ENCODE measurements at places on chromosomes 7 and 10.

GRCh38 chr7:42907316-42907715 lies 4.6 kb downstream of the C7orf25 start:
- DNase-seq = no peak

DNA sequence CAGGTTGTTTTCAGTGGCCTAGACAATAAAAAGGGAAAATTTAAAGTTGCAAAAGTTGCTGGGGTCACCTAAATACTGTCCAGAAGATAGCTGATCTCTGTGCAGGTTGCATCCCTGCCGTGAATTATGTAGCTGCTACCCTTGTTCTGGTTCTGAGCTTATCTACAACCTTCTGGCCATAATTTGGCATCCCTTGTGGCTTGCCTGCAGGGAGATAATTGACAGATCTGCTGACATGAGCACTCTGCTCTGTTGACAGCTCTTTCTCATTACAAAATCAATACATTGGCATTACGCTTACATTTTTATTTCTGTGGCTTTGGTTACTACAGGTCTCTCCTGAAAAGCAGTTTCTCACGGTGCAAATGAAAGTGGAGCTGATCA lies 29.3 kb upstream of the HECTD2 start:
- no peak for DNase-seq

DNA sequence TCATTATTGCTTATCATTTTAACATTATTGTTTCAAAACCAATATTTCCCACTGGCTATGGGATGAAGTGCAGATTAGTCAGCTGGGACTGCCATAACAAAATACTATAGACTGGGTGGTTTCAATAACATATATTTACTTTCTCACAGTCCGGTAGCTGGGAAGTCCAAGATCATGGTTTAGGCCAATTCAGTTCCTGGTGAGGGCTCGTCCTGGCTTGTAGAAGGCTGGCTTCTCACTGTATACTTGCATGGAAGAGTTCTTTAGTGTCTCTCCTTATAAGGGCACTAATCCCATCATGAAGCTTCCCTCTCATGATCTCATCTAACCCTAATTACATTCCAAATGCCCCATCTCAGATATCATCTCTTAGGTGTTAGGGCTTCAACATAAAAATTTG lies 101.3 kb downstream of the CHRM2 start:
- DNase-seq = no peak

DNA sequence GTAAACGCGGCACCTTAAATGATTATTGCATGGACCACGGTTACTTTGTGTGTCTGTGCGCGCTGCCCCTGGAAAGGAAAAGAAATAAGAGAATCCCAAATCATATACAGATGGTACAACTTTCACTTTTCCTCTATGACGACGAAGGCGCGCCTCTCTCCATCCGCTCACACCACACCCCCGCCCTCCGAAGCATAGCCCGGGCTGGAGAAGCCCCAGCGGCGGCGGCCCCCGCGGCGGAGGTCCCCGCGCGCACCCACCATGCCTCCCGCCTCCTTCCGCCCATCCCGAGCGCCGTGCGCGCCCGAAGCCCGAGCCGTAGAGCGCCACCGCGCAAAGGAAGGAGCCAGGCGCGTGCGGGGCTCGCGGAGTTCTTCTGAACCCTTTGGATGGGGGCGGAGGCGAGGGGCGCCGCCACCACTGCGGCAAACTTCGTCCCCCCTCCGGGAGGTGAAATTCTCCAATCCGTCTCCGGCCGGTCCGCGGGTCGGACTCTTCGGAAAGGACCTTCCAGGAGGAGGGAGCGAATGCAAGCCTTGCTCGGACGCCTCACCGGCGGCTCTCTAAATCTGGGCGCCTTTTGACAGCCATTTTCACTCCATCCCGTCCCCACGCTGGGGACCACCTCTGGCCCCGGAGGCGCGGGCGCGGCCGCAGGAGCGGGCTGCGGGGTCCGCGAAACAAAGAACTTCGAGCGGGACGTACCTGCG lies 588 bp downstream of the GLI3 start:
- DNase-seq = no peak

- DNase-seq = no peak
These were observed 65.2 kb downstream of the PFKFB3 start for GRCh38 chr10:6267941-6268340.

DNA sequence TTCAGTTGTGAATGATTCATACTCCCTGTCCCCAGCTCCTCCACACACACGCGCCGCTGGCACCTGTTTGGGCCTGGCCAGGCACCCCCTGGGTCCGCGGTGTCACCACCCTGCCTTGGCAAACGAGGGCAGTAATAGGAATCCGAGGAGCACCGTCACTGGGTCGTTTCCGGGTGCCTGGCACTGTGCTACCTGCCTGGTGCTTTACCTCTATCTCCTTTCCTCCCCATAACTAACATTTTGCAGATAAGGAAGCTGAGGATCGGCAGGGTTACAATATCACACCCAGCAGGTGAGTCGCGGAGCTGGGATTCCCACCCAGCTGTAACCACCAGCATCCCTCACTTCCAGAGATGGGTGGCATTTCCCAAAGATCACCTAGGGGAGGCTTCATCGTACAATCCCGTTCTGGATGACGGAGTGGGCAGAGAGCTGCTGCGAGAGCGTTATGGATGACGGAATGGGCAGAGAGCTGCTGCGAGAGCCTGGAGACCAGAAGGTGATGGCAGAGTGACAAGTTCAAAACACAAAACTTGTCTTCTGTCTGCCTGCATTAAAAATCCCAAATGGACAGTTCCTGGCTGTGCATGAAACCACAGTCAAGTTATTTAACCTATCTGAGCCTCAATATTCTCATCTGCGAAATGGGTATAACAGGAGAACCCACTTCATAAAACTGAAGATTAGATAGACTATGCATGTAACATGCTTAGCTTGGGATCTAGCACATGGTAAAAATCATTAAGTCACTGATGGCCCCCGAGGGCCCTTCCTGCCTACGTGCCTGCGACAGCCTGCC lies 1.1 kb upstream of the HSPA12A start:
- DNase-seq = no peak

GRCh38 chr7:36962367-36962766 lies 238.1 kb upstream of the AOAH start:
- no peak for DNase-seq

DNA sequence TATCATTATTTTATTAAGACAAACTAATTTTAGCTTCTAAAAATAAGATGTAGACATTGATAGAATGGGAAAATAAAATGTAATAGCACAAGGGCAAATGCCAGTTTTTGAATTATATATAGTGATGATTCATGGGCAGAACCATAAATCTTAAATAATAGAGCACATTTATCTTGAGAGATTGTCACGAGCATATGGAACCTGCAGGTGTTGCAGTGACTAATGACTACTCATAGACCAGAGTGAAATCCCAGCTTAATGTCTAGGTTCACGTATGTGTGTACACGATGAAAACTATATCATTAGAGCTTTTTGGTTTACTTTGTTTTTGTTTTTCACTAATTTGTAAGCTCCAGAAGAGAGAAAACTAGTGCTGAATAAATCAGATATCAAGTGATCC lies 150.2 kb upstream of the CACNA2D1 start:
- no peak for DNase-seq

- DNase-seq = no peak
These were observed 29.0 kb downstream of the PODXL start for GRCh38 chr7:131527456-131527855.

DNA sequence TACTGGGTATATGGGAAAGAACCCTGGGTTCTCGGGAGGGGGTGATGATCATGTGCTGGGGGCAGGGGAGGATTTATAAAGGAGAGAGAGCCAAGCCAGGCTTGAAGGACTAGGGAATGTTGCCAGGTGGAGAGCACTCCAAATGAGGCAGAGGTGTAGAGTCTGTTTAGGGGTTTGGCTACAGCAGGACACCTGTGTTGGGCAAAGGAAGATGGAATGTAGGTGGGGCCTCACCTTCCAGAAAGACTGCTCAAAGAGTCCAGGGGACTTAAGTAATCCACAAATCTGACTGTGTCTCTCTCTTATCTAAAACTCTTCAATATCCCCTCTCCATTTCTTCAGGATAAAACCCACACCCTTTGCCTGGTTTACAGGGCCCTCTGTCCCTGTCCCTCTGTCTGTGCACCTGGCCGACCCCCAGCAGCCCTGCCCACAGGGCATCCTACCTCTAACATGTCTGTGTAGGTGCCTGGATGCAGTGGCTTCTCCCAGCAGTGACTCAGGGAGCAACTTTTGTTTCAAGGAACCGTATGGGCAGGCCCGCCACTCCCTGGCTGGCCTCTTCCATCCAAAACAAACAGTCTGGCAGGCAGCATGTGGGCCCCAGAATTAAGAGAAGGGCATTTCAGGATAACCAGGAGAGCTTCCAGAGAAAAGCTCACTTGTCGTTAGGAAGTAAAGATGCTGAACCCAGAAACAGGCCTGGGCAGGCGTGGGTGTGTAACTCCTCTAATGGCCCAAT lies 10.6 kb upstream of the PLEKHA1 start:
- no peak for DNase-seq

GRCh38 chr10:123678376-123678775 lies 12.2 kb downstream of the GPR26 start:
- no peak for DNase-seq

DNA sequence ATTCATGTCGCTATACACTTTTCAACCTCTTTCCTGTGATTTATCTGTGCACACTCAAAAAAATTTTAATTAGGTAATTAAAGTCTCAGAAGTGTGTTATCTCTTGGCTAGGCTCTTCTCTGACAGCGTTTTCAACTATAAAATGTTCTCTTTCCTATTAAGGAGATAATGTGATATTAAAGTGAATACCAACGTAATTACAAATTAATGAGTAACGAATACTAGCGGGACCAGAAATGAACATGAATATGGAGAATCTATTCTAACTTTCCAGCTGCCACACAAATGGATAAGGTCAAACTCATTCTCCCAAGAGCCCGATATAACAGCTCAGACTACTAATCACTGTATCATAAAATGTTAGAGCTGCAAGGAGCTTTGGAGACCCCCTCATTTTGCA lies 12.0 kb downstream of the COL1A2 start:
- DNase-seq = no peak

- no peak for DNase-seq
These were observed 33.9 kb upstream of the SLC29A3 start for GRCh38 chr10:71285180-71285545.

DNA sequence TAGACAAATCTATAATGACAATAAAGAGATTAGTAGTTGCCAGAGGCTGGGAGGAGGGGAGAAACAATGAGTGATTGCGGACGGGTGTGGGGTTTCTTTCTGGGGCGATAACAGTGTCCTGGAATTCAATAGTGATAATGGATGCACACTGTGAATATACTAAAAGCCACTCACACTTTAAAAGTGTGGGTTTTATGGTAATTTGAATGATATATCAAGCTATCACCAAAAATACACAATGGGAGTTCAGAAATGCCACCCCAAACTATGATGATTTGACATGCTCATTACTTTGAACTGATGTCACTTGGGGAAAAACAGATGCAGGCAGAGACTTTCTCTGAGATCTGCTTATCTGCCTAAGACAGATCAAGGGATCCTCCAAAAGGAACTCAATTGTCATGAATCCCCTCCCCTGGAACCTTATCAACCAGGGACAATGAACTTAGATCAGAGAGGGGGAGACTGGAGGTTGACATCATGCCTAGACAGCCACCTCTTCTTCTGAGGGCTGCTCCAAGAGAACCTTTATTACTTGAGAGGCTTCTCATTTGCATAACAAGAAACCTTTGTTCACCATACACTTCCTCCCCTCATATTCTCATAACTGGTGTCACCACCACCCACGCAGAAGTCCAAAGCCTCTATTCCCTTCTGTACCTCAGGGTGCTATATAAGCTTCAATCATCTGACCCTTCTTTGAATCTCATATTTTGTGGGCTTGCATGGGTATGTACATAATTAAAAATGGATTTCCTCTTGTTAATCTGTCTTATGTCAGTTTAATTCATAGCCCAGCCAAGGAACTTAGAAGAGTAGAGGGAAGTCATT lies 14.8 kb upstream of the ZC3HAV1 start:
- no peak for DNase-seq

- no peak for DNase-seq
These were observed 237.7 kb downstream of the WDR37 start for GRCh38 chr10:1293636-1294435.

DNA sequence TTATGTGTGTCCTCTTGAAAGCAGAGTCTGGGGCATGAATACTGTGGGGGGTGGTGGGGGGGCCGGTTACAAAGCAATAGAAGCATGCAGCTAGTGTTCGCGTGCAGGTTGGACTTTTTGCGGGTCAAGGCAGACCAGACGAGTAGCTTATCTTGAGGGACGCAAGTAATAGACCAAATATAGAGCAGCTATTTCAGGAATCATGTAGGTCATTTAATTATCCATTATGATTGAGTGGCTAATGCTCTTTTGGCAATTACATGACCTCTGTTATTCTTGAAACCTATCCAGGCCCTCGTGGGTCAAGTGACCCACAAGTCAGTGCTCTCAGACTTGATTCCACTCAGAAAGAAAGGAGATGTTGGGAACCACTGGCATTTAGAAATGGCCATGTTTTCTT lies 93.0 kb downstream of the BTRC start:
- DNase-seq = no peak

GRCh38 chr7:151941009-151941408 lies 15.2 kb upstream of the GALNTL5 start:
- no peak for DNase-seq

- DNase-seq = no peak
These were observed 1177.4 kb upstream of the PHF14 start for GRCh38 chr7:9796241-9796640.

DNA sequence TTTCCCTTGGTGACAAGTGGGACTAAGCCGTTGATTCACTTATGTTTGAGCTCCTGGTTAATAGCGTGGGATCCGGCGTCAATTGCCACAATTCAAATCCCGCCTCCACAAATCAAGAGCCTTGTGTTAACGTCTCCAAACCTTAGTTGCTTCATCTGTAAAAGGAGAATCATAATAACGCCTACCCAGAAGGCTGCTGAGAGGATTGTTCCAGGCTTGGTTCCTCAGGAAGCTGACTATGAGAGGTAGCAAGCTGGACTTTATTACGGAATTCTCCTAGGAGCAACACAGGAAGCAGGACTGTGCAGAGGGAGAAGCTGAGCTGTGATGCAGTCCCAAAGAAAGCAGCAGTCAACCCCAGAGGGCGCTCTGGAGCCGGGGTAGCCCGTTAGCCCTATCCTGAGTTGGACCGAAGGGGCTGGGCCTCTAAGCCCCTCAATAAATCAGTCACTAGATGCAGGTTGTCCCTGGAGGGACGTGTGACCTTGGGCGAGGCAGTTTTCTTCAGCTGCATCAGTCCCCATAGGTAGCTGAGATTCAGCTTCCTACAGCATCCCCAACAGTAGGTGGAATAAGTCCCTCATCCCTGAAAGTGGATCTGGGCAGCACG lies 6.9 kb upstream of the BAG3 start:
- no peak for DNase-seq

- DNase-seq = no peak
These were observed 207.2 kb upstream of the DKK1 start for GRCh38 chr10:52106899-52107298.

DNA sequence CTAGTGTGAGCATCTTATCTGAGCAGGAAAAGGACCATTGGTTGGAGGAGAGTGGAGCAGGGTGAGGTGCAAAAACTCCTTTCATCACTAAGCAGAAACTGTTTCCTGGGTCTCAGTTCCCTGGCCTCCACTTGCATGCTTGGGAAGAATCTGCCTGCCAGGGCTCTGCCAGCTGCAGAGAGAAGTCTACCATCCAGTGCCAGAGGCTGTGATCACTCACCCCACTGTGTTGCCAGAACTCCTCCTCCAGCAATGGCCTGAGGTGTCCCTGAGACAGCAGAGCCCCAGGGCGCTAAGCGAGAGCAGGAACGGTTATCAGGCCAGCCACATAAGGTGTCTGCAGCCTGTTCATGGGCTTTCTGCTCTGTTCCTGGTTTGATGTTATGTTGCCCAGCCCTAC lies 991.4 kb downstream of the CCSER2 start:
- DNase-seq = no peak

- no peak for DNase-seq
These were observed 7.0 kb downstream of the NFKB2 start for GRCh38 chr10:102402512-102402896.

GRCh38 chr7:72265071-72265904 lies 146.8 kb downstream of the CALN1 start:
- DNase-seq = no peak

All from activated T-helper 1 cell treated with Interleukin-2 at 50 U/mL for 16 hours (primary cell).